ENCODE measurements at places on chromosomes 16 and 17.

DNA sequence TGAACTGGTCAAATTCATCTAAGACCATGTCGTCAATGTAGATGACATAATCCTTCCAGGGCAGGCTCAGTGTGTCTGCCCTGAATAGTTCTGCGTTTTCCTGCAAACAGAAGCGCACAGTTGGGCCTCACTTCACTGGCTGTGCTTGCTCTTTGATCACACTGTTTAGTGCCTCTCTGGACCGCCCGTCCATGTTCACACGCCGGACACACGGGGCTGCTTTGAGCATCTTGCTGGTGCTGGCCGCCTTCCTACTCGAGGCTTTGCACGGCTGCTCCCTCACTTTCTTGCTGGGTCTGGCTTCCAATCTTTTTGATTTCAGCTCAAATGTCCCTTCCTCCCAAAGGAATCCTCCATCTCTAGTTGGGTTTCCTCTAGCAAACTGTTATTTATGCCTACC lies 37.4 kb downstream of the DNAH17 start:
- DNase-seq, result no peak

DNA sequence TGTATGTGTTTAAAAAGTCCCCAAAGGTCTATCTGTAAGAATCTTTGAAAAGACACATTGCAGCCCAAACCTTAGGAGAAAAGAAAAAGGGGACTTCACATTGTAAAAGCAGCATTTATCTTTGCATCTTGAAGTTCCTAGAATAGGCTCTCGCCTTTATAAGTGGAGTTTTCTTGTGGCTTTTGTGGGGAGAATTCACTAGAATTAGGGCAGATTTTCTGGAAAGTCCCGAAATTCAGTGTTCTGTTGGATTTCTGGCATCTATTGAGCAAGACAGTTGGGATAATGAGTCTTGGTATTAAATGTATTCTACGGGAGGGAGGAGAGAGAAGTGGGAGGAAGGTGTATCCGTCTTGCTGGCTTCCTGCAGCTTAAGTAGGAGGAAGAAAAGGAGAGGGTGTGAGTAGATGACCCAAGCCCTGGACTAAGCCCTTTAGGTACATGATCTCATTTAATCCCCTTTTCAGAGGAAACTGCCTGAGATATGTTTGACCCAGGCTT lies 62.6 kb downstream of the PRKCA start:
- no peak for DNase-seq

GRCh38 chr16:56241596-56241995 lies 50.3 kb downstream of the GNAO1 start:
- peak; percentile 9 for DNase-seq

DNA sequence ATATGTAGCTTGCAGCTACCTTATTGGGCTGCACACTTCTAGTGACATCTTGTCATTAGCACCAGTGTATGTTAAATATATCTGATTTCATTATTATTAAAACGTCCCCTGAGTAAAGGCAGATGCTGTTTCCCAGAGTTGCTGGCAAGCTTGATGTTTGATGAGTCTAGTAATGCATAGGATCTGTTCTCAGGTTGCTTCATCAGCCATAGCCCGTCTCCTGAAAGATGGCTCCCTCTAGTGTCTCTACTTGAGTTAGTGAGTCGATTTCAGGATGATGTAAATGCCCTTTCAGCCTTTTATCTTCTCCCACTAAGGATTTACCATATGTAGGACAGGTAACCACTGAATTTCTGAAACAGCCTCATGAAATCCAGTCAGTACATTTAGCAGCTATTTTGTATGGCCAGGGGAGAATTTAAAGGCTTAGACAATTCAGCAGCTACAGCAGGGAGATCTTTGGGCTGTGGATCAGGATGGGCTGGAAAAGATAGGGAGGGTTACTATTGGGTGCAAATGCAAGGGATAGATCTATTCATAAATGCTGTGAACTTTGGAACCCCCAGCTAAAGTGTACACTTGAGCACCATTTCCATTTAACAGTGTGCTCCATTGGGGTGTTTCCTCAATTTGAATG lies 376.3 kb downstream of the CNTNAP4 start:
- peak; percentile 53 for DNase-seq
